ENCODE measurements at places on chromosomes 16 and 17. TPM values are rescaled to one million over a fixed set of nuclear protein-coding genes. Genes with fewer than 3 reads are reported as not detected.

BCAR1 gene
- total RNA-seq, result 130 TPM

CHST6 gene
- total RNA-seq, result not detected

TNRC6A gene
- 31.0 TPM for total RNA-seq

ZACN gene
- not detected for total RNA-seq

DNA sequence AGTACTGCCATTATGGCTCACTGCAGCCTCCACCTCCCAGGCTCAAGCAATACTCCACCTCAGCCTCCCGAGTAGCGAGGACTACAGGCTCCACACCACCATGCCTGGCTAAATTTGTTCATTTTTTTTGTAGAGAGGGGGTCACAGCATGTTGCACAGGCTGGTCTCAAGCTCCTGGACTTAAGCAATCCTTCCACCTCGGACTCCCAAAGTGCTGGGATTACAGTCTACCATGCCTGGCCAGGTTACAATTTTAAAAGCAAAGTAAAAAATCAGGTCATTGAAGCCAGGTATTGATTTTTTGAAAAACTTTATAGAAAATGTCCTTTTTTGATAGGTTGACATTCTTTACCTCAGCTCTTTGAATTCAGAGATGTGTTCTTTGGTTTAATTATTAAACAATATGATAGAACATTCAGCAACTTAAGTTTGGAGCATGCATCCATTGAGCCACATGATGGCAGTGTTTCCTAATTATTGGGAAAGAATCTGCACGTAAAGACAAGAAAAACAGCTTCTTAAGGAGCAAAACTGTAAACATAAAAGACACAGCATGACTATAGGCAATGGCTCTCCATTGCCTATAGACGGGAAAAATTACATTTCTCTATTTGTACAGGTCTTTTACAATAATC lies 1.7 kb upstream of the SLC16A11 start:
- DNase-seq, result peak; percentile 74

GRCh38 chr16:31194898-31195297 lies 7.7 kb downstream of the PYCARD start:
- no peak for DNase-seq

DNA sequence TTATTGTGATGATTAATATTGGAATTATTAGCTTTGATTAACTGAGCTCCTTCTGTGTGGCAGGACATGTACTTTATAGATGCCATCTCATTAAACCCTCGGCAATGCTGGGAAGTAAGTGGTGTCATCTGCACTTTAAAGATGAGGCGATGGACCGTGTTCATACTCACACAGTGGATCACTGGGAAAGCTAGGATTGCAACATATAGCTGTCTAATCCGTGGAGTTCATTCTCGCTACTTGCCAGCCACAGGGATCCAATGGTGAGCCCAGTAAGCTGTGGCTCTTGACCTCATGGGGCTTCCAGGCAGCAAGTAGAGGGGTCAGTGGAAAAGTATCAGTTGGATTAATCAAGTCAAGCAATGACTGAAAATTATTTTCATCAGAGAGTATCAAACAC lies 587.9 kb downstream of the CDH13 start:
- DNase-seq, result no peak

DNA sequence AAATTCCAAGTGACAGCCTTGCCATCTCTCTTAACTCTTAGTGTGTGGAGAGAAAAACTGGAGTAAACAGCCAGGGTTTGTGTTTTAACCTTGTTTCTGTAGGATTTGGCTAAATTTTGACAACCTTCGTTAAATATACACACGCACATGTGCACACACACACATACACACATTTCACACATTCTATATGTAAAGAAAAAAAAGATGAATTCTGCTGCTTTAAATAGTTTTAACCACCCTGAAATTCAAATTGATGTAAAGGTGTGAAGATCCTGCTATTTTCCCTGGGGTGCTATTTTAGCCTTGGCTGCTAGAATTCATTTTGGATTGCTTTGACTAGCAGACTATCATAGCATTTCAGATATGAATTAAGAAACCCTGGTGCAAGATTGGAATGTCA lies 191.9 kb downstream of the FTO start:
- no peak for DNase-seq

GRCh38 chr17:75601057-75601987 lies 13.7 kb downstream of the MYO15B start:
- peak; percentile 14 for DNase-seq

DNA sequence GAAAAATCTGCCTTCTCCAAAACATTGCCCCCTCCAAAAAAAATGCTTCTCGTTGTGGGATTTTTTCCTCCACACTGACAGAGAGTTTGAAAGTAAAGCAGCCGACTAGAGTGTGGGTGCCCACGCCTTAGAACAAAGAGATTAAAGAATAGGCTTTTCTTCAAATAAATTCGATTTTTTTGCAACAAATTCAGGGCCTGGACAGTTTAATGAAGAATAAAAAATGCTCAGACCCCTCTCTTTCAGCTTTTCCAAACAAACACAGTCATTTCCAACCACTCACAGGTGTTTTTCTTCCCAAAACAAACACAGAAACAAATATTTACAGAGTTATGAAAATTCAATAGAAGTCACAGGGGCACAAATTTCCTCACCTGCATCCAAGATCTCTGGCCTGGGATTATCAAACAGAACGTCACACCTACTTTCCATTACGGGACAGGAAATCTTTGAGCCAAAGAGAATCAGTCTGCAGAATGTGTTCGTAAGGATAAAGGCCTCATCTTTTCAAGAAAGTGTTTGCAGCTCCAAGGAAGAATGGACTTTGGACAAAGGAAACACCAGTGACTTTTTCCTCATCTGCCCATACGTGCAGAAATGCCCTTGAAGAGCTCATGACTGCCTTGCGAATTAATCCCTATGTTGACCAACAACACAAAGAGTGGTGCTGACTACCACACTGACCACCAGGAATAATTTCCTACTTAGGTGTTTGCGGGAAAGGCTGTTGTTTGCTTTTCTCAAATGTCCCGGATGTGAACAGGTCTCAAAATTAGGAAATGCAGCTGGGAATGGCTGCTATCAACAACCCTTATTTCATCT lies 31.3 kb upstream of the TOX3 start:
- DNase-seq, result no peak

GRCh38 chr17:78747488-78747887 lies 34.6 kb downstream of the CYTH1 start:
- no peak for DNase-seq

DNA sequence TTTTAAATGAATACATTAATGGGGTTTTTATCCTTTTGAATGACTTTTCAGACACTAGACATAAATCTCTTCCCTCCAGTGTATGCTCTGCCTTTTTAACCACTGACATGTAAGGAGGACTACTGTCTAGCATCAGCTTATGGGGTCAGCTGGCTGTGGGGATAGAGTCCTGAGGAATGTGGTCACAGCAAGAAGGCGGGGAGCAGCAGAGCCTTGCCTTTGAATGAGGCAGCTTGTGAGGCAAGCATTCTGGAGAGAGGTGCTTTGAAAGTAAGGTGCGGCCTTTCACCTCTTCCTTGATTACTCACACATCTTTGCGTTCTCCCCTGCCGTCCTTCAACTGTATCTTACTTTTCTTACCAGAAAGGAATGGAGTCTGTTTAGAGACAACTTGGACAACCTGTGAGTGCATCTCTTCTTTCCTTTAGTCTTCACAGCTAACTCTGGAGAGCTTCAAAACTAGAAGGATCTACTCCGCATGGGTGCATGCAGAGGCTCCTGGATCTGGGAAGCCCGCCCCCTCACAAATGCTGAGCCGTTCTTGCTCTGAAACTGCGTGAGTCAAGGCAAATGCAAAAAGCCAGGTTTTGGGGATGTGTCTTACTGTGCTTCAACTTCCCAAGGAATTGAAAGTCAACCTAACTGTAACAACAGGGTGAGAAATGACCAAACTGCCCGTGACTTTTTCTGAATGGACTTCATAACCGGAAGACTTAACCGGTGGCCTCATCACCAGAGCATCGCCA lies 49.9 kb downstream of the ADCY7 start:
- DNase-seq, result no peak
